ENCODE measurements at places on chromosomes 1 and 21.
A peak's percentile ranks its signal among the peaks of the same experiment; 100 is the strongest.

- DNase-seq: no peak
Observed at GRCh38 chr1:31501505-31501904, 74.8 kb upstream of the TINAGL1 start.

DNA sequence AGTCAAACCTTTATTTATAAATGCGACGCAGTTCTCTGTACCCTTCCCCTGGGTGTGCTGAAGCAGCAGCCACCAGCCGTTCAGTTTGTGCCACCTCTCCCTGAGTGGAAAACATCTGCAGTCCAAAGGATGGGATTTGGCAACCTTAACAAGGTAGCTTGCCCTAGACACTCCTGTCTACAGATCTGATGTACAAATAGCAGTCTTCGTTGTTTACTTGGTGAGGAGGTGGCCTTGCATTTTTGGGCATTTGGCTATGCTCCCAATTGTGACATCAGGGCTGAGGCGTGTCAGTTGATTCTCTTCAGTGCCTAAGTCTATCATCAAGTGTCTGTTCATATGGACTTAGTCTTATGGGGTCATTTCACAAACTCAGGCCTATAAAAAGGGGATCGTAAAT is 59.8 kb downstream of the KDM1A start:
- no peak for DNase-seq

- no peak for DNase-seq
Observed at GRCh38 chr1:81424061-81424460, 376.7 kb upstream of the ADGRL2 start.

- peak; percentile 52 for DNase-seq
Observed at GRCh38 chr1:167926486-167926997, 9.9 kb upstream of the DCAF6 start.

- DNase-seq: no peak
Observed at GRCh38 chr1:203539831-203540546, 46.0 kb downstream of the OPTC start.

DNA sequence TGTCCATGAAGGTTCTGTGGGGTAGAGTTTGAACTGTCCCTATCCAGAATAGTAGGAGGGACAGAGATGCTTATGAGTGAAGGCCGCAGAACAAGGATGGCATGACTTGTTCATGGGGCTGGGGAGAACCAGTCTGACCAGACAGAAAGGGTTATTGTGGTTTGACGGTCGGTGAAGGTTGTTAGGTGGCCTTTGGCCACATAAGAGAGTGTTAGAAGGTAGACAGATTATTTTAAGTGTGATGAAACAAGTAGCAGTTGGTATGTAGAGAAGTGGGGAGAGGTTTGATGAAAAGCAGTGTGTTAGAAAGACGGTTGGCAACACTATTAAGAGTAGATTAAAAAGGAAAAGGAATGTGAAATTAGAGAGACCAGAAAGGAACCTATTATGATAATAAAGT is 355.1 kb downstream of the DISC1 start:
- no peak for DNase-seq

DNA sequence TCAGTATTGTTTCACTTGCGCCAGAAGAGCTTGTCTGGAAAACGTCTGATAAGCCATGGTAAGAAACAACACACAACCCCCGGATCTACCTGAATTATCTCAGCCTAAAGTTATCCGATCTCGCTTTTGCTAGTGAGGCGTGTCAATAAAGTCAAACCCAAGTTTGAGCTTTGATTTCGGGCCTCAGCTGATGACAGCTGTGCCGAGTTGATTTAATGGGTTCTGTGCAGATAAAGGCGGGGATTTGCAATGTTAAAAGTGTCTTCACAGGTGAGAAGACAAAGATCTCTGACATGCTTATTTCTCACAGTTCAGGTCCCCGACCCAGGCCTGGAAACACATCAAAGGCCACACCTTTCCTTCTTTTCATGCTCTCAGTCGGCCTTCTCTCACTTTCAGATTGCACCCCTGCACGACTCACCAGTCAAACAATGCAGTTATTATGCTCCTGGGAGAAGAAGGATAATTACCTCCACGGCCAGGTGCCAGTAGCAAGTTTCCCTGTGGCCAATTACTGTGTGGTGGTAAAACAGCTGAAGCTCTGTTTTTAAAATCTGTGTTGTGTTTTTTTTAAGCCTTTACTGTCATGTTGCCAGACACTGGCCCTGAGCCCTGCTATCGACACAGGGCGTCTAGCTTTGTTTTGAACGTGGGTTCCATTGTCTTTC is 245.3 kb upstream of the RUNX1 start:
- no peak for DNase-seq

- DNase-seq: no peak
Observed at GRCh38 chr1:3360646-3361257, 93.7 kb upstream of the ARHGEF16 start.

DNA sequence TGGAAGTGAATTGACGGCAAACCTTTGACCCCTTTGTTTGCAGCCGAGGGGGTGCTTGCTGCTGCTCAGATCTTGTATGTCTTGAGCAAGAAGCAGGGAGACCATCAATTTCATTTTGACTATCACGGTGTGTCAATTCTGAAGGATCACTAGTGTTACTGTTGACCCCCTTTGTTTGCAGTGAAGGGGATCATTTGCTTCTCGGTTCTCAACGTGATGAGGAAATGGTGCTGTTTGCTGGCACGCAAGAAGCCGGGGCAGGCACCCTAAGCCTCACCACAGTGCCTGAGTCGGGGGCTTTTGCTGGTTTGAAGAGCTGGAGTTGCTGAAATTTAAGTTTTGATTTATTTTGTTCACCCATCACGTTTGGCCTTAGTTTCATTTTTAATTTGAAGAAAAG is 7.5 kb downstream of the RBM15 start:
- no peak for DNase-seq

DNA sequence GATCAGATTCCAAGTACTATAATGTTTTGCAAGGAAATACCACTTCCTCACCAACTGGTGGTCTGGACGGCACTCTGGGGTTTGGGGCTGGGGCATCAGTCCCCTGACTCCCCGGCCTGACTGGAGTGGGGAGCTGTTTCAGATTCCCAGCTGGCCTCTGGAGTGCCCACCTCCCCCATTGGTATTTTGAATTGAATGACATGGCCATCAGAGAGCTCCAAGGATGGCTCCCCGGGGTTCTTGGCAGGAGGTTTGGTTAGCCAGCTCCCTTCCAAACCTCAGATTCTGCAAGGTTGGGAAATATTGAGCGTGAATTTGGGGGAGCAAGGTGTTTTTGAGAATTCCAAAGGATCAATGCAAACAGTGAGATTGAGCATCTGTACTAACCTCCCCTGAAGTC is 2.2 kb upstream of the INAVA start:
- DNase-seq: no peak

GRCh38 chr1:179950651-179951050 is 4.0 kb upstream of the CEP350 start:
- no peak for DNase-seq

- no peak for DNase-seq
Observed at GRCh38 chr1:175629318-175629694, 114.1 kb downstream of the TNR start.

DNA sequence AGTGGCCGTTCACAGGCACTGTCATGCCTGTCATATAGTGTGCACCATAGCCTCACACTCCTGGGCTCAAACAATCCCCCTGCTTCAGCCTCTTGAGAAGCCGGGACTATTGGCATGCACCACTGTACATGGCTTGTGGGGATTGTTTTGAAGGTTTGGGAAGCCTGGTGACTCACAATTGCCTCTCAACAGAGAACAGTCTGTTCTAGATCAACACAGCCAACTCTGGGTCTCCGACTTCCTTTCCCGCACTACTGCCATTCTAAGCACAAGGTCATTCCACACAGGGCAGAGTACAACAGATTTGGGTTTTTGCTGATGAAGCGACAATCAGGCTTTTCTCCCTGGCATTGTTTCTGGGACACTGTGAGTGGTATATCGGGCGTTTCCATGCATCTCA is 15.5 kb upstream of the AHCTF1 start:
- no peak for DNase-seq

GRCh38 chr21:36104317-36105300 is 30.3 kb upstream of the CBR3 start:
- DNase-seq: peak; percentile 58

DNA sequence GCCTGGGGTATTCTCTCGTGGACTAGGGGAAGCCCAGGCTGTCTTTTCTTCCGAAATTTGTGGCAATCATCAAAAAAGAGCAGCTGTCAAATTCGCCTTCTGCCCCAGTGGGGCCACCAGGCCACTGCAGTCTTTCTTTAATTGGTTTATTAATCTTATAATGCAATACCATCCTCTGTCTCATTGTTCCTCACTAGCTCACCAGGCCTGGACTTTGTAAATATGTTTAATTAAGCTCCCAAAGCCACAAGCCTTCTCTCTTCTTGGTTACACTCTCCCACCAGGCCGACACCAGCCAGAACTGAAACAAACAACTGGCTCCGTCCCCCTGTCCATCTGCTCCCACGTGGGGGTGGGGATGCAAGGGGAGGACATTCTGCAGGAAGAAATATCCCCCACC is 22.0 kb upstream of the CAMK1G start:
- DNase-seq: no peak

DNA sequence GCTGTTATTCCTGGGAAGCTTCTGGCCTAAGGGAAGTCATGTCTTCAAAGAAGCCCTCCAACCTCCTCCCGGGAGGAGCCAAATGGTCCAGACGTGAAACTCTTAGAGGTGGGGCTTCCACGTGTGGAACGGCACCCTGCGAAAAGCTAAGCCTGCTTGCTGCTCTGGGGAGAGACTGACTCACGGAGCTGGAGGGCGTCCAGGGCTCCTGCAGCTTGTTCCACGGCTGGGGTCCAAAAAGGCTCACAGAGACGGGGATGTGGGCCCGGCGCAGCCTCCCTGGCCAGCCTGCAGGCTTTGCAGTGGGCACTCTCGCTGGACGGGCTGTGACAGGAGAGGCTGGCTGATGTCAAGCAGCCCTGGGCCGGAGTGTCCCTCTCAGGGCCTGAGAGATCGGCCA is 105.1 kb downstream of the COLGALT2 start:
- no peak for DNase-seq

DNA sequence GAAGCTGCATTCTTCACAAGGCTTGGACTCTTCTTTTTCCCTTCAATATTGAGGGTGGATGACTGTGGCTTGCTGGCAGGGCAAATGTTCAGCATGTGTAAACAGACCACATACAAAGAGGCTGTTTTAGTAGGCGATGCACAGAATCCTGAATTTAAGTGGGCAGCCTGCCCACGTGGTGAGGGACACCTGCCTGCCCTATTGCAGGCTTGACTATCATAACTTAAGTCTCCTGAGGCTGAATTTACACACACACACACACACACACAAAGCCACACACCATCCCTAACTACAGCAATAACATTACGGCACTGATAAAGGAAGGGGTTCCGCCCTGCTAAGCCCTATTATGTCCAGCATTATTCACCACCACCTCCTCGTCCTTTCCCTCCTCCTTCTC is 15.9 kb downstream of the SYT2 start:
- DNase-seq: no peak

DNA sequence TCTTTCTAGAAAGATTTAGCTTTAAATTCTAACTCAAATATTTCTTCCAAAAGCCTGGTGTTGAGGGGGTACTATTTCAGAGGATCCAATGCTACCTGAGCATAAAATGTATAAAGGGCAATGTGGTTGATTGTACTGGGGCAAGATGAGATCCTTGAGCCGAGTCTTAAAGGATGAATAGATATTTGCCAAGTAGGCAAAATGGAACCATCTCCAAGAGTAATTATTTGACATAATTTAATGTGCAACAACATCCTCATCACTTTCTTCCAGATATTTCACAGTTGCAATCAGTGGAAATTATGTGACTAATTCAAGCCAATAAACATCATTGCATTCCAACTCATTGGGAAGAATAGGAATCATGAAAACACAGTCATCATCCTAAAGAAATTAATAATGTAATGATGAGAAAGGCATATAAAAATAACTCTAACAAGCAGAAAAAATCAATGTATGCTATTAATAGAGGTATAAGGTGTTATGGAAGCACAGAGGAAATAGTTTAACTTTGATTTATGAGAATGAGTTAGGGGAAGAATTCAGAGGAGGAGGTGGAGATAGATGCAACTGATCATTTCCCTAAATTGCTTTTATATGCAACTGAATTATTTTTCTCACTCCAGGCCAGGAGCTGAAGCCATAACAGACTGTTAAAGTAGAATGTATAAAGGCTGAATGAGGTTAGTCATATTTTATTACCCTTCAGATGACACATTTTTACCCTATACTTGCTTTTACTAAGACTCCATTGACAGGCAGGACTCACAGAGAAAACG is 30.0 kb upstream of the RGS4 start:
- no peak for DNase-seq

DNA sequence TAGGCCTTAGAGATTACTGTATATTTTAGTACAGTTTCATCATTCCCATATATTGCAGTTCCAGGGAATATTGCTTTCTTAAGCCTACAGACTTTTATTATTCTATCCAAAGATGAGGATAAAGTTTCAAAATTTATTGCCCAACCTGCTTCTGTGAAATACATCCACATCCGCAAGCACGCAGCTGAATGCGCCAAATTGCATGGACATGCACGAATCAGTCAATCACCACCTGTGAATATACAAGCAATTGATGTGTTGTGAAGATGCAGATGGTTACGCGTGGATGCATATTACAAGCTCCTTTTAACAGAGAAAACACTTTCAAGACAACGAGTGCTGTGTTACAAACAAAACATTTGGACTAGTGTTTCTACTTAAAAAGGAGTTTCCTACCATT is 577.8 kb upstream of the PLXNA2 start:
- no peak for DNase-seq

- DNase-seq: no peak
Observed at GRCh38 chr1:59179673-59180072, 117.2 kb upstream of the FGGY start.

GRCh38 chr1:55448261-55448660 is 233.1 kb upstream of the USP24 start:
- DNase-seq: no peak

DNA sequence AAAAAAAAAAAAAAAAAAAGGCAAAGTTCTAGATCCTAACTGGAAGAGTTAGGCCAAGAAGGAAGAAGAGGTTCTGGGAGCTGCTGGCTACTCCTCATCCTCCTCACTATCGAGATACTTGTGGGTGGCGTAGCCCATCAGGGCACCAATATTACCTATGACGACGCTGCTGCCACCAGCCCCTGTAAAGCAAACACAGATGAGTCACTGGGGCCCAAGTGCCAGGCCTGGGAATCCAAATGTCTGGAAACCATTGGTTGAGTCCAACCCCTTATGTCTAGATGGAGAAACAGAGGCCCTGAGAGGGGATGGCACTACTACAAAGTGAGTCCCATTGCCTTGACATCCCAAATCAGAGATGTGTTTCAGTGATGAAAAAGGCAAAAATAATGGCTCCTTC is 5.7 kb downstream of the IFI6 start:
- no peak for DNase-seq
